Natural killer cell (primary cell): ENCODE measurements at places on chromosomes 6 and 20. TPM values are rescaled to one million over a fixed set of nuclear protein-coding genes. Genes with fewer than 3 reads are reported as not detected.

- H3K4me1 ChIP-seq, result no peaks in the 10 kb centered on the region
- DNase-seq, result no peak
- no peaks in the 10 kb centered on the region for H3K27me3 ChIP-seq
- no peak overlapping the region for H3K27ac ChIP-seq
Observed at GRCh38 chr6:141133836-141134235, 998.9 kb upstream of the GJE1 start.

DNA sequence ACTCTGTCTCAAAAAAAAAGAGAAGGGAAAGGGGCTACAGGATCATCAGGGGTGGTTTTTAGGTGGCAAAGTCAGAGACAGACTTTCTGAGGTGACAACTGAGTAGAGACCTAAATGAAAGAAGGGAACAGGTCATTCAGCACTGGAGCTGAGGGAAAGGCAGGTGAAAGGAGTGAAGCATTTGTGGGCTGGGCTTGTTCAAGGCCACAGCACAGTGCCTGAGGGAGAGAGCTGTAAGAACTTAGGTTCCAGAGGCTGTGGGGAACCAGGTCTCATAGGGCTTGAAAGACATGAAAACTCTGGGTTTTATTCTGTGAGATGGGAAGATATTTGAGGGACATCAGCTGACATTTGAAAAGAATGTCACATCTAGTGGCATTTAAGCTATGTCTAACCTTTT, 20.8 kb downstream of the KATNA1 start:
- no peaks in the 10 kb centered on the region for H3K4me1 ChIP-seq
- no peaks in the 10 kb centered on the region for H3K27me3 ChIP-seq
- H3K27ac ChIP-seq, result no peak overlapping the region
- peaks cover 14% of the 10 kb centered on the region for H3K36me3 ChIP-seq
- no peak for DNase-seq

The ZNF512B gene
- total RNA-seq, result 16.8 TPM

- H3K27me3 ChIP-seq, result no peaks in the 10 kb centered on the region
- H3K36me3 ChIP-seq, result peaks cover 26% of the 10 kb centered on the region
- no peak for DNase-seq
- no peak overlapping the region for H3K4me3 ChIP-seq
- no peak overlapping the region for H3K27ac ChIP-seq
Observed at GRCh38 chr20:62165762-62166399, 16.9 kb upstream of the MTG2 start.

GRCh38 chr6:118551063-118552053, 3.3 kb downstream of the PLN start:
- H3K4me3 ChIP-seq, result no peak overlapping the region
- no peaks in the 10 kb centered on the region for H3K36me3 ChIP-seq
- no peaks in the 10 kb centered on the region for H3K27me3 ChIP-seq
- H3K27ac ChIP-seq, result no peak overlapping the region

DNA sequence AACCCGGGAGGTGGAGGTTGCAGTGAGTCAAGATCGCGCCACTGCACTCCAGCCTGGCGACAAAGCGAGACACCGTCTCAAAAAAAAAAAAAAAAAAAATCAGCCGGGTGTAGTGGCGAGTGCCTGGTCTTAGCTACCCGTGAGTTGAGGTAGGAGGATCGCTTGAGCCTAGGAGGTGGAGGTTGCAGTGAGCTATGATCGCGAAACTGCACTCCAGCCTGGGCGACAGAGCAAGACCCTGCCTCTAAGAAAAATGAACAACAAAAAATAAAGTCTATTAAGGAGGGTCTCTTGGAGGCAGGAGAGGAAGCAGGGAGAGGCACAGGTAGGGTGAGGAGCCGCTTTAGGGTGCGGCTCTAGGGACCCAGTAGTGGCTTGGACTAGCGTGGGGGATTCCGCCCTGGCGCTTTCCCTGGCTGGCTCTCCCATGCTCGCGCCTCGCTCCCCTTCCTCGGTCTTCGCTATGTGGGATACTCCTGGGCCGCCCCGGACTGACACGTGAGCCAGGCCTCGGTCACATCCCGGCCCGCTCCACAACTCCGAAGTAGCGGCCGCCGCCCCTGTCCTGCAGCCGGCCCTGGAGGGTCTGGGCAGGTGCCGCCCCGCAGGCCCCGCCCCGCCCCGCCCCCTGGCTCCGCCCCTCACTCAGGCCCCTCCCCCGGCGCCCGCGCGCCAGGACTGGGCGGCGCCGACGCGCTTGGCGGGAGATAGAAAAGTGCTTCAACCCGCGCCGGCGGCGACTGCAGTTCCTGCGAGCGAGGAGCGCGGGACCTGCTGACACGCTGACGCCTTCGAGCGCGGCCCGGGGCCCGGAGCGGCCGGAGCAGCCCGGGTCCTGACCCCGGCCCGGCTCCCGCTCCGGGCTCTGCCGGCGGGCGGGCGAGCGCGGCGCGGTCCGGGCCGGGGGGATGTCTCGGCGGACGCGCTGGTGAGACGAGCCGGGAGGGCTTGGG, at the start of gene MYBL2:
Gene MYBL2, plus strand, starts transcription at position 739 of the 953 bp plus-strand sequence. Its CDS starts 170 bp downstream, at position 909.
- no peaks in the 10 kb centered on the region for H3K36me3 ChIP-seq
- H3K4me3 ChIP-seq, result peak within 1 kb of the TSS; percentile 42
- H3K4me1 ChIP-seq, result peaks cover 15% of the 10 kb centered on the region
- peak; percentile 85 for DNase-seq

- no peaks in the 10 kb centered on the region for H3K36me3 ChIP-seq
- H3K27ac ChIP-seq, result no peak overlapping the region
- H3K4me1 ChIP-seq, result no peaks in the 10 kb centered on the region
- H3K4me3 ChIP-seq, result no peak overlapping the region
Observed at GRCh38 chr6:168120390-168121302, 41.6 kb upstream of the FRMD1 start.

DNA sequence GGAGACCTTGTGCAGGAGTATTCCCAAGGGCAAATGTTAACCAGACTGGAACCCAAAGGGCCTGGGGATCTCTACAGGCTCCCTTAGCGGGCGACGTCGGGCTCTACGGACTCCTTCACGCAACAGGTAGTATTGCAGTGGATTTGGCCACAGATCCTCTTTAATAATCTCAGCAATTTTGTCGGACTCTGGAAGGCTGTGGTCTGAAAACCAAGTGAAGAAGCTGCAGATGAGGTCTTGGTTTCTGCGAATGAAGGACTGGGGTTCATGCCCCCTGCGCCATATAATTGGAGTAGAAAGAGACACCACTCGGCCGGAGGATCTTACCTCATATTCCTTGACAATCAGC, 1.3 kb downstream of the TSPYL1 start:
- H3K36me3 ChIP-seq, result peaks cover 21% of the 10 kb centered on the region
- H3K27me3 ChIP-seq, result no peaks in the 10 kb centered on the region
- H3K4me1 ChIP-seq, result peaks cover 26% of the 10 kb centered on the region
- H3K4me3 ChIP-seq, result peak overlapping the region; percentile 92
- H3K27ac ChIP-seq, result peak overlapping the region; percentile 99

DNA sequence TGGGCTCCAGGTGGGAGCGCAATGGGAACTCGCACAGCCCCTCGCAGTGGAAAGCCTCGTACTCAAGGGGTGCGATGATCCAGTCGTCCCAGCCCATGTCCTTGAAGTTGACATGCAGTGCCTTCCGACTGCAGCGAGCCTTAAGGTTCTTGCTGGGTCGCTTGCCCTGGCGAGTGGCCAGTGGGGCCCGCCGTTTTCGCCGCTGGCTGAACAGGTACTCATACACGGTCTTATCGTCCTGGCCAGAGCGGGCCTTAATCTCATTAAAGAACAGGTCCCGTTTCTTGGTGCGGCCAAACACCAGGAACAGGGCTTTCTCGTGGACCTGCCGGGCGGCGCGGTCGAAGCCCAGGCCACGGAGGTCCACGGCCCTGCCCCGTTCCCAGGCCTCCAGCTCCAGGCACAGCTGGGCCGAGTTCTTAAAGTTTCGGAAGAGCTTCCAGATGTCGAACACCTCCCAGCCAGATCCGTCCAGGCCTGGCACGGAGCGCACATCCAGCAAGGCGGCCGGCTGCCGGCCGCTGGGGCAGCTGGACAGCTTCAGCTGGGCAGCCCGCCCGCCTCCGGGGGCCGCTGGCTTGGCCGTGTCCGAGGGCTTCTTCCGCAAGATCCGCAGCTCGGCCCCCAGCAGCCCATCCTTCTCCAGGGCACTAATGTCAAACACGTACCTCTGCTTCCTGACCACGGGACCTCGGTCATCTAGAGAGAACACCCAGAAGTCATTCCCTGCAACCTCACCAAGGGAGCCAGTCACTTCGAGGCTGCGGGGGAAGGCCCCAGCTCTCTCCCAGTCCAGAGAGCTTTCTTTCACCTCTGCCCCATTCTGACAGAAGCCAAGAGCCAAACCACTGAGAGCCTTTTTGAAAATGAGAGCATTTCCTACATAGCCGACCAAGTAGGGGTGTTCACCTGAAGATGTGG, 3.7 kb downstream of the GDF5 start:
- H3K36me3 ChIP-seq, result no peaks in the 10 kb centered on the region
- DNase-seq, result no peak
- H3K27me3 ChIP-seq, result no peaks in the 10 kb centered on the region
- H3K27ac ChIP-seq, result no peak overlapping the region
- H3K4me3 ChIP-seq, result no peak overlapping the region

GRCh38 chr20:61933481-61933950, 132.2 kb downstream of the TAF4 start:
- H3K36me3 ChIP-seq, result no peaks in the 10 kb centered on the region
- no peak overlapping the region for H3K27ac ChIP-seq
- no peaks in the 10 kb centered on the region for H3K4me1 ChIP-seq
- DNase-seq, result no peak
